ENCODE measurements at places on chromosomes 1 and 21. TPM values are rescaled to one million over a fixed set of nuclear protein-coding genes. Genes with fewer than 3 reads are reported as not detected.

GRCh38 chr1:58997637-58998036, 213.8 kb upstream of the JUN start:
- no peak overlapping the region for H3K4me3 ChIP-seq
- H3K36me3 ChIP-seq, result no peaks in the 10 kb centered on the region
- peaks cover 10% of the 10 kb centered on the region for H3K4me1 ChIP-seq
- no peaks in the 10 kb centered on the region for H3K27me3 ChIP-seq
- DNase-seq, result no peak

DNA sequence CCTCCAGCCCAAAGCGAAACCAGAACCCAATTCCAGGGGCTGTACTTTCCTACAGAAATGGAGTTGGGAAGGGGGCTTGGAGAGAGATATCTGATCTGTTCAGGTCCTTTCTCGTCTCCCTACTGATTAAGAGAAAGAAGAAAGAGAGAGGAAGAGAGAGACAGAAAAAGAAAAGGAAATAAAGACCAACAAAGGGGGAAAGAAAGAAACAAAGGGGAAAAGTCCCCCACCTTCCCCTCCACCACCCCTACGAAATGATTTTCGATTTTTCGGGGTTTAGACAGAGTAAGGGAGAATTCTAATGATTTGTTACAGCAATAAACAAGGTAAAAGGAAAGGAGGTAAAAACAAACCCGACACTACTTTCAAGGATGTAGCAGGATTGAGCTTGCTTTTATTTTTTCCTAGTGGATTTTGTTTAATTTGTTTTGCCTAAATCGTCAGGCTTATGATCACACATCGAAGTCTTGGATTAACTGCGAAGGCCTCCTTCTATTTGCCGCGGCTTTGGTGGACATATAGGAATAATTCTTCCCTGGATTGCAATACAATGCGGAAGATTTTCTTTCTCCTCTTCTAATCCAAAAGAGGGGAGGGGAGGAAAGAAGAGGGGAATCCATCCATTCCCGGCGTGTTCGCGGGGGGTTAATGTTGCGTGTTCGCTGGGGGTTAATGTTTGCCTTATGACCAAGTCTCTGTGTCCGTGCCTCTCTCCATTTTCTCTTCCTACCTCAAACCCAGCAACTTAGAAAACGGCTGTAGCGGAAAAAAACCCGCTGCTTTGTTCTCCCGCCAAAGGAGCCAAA, 1.9 kb downstream of the TAL1 start:
- H3K27ac ChIP-seq, result peak overlapping the region; percentile 89
- peaks cover 100% of the 10 kb centered on the region for H3K27me3 ChIP-seq
- H3K4me3 ChIP-seq, result peak overlapping the region; percentile 50

Gene MYOG
- not detected for total RNA-seq

Gene ZBTB21
- total RNA-seq, result 7.0 TPM

DNA sequence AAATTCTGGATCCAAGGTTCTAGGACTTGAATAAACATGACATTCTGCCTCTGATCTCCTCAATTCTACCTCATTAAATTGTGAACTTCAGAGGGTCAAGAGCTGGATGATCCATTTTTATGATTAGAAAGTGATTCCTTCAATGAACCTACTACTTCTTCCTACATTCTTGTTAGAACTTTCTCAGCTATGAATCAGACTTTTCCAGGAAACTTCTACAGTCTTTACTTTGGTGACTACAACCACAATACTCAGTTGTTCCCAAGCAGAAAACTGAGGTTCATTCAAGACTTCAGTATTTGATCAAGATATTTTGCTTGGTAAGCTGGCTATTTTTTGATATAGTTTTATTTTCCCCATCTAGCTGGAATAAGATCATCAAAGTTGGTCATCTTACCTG, 51.4 kb downstream of the CDC7 start:
- H3K4me3 ChIP-seq, result no peak overlapping the region
- H3K27ac ChIP-seq, result no peak overlapping the region
- H3K36me3 ChIP-seq, result no peaks in the 10 kb centered on the region
- no peak for DNase-seq

DNA sequence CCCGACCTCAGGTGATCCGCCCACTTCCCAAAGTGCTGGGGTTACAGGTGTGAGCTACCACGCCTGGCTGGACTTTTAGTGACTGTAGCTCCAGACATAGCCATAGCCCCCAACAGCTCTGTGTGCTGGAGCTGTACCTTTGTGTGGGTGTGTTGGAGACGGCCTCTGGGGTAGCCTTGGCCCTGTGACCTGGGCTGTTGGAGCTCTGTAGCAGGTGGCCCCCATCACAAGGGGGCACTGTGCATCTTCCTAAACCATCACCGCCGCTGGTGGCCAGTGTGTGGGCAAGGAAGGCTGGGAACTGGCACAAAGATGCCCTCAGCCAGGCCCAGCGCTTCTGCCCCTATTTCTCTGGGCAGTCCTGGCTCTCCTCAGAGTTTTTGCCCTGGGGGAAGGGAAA, 38.4 kb upstream of the FOXO6 start:
- H3K4me3 ChIP-seq, result no peak overlapping the region
- H3K27ac ChIP-seq, result no peak overlapping the region
- H3K36me3 ChIP-seq, result no peaks in the 10 kb centered on the region
- H3K4me1 ChIP-seq, result peaks cover 12% of the 10 kb centered on the region
- H3K27me3 ChIP-seq, result no peaks in the 10 kb centered on the region
- peak; percentile 38 for DNase-seq

- H3K4me1 ChIP-seq, result no peaks in the 10 kb centered on the region
- H3K36me3 ChIP-seq, result peaks cover 18% of the 10 kb centered on the region
- DNase-seq, result no peak
- no peak overlapping the region for H3K4me3 ChIP-seq
- H3K27me3 ChIP-seq, result no peaks in the 10 kb centered on the region
Observed at GRCh38 chr1:243457363-243457982, 201.6 kb downstream of the SDCCAG8 start.

Gene SFN
- total RNA-seq, result not detected

DNA sequence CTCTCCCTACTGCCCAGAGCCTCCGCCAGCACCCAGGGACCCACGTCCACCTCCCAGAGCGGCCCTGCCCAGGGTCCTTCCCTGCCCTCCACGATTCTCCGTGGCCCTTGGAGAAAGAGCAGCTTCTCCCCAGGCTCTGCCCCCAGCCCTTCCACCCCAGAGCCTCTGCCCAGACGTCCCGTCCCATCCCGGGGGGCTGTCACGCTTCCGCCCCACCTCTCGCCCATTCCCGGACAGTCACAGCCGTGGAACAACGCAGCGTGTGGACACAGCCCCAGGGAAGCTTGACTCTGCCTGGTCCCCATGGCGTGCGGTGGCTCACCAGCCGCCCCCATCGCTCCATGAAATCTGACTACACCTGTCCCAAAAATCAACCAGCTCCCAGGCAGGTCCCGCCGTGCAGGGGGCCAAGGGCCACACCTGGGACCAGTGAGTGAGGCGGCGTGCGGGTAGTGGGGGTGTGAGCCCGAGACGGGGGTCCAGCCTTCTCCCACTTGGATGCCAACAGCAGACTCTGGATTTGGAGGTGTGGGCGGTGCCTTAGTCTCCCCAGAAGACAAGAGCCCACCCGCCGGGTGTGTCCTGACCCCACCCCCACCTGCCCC, 12.5 kb upstream of the TTLL10 start:
- H3K36me3 ChIP-seq, result no peaks in the 10 kb centered on the region
